Renal cortical epithelial cell (primary cell): ENCODE measurements at places on chromosomes 1 and 21. TPM values are rescaled to one million over a fixed set of nuclear protein-coding genes. Genes with fewer than 3 reads are reported as not detected.

DNA sequence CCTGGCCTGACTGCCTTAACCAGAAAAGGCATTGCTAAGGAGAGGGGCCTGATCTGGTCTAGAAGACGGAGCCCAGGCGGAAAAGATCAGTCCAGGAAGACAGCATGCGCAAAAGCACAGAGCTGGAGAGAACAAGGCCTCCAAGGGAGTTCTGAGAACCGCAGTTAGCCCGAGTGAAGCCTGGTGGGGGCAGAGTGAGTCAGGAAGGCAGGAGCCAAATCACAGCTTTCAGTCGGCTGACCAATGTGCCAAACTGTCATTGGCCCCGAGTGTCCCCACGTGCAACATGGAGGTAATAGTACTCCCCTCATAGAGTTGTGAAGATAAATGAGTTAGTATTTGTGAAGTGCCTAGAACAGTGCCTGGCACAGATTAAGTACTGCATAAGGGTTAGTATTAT is 1.2 kb upstream of the TSPAN2 start:
- DNase-seq: no peak

GRCh38 chr1:110538075-110538474 is 19.1 kb upstream of the KCNA10 start:
- DNase-seq: no peak

SERTAD4 gene
- 3.0 and 4.0 TPM in 2 replicates for total RNA-seq

DNA sequence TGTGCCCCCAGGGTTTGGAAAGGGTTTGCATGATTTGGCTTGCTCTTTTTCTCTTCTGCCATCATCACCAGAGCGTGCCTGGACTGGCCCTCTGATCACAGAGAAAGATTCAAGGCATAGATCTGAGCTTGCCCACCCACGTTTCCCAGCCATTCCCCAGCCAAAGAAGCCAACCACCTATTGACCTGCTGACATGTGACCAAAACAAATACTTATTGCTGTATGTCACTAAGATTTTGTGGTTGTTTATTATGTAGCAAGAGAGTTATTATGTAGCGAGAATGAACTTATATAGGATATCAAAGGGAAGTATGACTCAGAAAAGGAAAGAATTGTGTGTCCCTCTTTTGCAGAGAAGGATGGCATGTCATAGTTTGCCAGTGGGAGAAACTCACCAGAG is 59.9 kb downstream of the UBE2U start:
- no peak for DNase-seq

DNA sequence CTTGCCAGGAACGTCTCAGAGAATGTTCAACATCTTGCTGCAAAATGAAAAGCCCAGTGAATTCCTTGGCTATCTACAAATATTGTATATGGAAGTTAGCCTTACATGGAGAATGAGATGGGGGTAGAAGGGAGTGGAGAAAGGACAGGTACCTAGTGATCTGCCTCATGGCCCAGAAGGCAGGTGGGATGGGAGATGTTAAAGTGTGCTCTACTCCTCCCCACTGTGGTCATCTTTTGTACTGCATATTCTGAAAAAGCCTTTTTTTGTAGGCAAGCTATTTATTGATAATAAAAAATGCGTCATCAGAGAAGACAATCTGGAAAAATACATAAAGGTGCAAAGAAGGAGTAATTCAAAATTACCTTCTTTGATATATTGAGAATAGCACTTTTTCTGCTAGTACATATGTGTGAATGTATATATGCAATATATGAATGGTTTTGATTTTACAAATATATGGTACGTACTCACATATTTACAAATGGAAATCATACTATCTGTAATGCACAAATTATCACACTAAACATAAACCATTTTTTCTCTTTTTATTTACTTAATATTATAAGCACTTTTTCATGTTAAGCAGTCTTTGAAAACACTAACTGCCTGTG is 19.1 kb upstream of the SLC5A9 start:
- no peak for DNase-seq

DNA sequence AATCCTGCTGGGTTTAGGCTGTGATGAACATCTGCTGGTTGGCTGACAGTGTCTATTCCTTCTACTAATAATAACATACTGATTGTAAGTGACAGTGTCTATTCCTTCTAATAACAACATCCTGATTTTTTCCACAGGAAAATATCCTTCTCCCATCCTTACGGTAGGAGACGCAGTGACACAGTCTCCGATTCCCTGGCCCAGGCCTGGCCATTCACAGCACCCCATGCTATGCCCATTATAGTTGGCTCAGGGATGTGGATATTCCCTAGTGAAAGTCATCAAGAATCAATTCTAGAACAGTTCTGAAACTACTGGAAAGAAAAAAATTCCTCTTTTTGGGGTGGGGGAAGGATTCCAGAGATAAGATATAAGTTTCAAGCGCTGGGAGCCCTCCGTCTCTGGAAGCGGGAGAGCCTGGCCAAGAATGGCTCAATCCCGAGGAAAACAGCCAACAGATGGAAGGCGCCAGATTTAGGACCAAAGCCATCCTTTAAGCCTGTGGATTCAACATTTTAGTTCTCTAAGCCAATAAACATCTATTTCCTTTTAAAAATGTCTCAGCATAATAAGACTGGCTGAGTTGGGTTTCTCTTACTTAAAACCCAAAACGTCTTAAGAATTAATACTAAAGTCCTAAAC is 88.6 kb downstream of the GPATCH2 start:
- DNase-seq: no peak

DNA sequence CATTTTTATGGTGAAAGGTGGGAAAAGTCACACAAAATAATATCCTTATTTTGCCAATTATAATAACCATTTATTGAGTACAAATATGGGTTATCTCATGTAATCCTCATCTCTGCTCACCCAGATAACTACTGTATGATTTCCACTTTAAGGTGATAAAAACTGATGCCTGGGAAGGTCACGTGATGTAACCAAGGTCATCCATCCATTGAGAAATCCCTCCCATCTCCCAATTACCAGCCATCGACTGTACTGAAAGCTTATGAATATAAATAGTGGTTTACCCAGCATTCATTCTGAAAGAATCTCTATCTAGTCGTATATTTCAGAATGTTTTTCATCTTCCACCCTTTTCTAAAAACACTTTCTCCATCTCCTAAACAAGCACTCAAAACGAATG is 55.0 kb upstream of the IFNAR2 start:
- no peak for DNase-seq

E2F2 gene
- total RNA-seq: 0.15 and 0.69 TPM in 2 replicates
